ENCODE measurements at places on chromosomes 13 and 19.

- no peak for DNase-seq
Measured at GRCh38 chr13:97329331-97329730, 104.6 kb upstream of the RAP2A start.

- no peak for DNase-seq
Measured at GRCh38 chr13:79989217-79989661, 351.7 kb downstream of the SPRY2 start.

- no peak for DNase-seq
Measured at GRCh38 chr19:6012426-6013170, 34.7 kb upstream of the RANBP3 start.

DNA sequence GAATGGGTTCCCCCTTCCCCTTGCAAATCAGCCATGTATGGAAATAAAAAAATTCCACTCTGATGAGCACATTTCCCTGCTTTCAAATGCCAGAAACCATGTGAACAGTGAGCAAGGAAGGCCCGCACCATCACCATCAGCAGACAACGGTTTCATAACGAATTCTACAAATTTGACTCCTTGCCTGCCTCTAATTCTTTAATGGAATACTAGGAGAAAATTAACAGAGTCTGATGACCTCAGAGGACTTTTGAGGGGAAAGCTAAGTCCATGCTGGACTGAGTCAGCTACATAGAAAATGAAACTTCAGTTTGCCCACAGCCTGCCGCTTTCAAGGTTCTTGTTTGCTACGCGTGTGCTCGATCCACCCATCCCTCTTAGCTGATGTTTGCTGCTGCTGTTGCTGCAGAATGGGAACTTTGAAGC is 46.7 kb upstream of the KL start:
- DNase-seq = no peak

- no peak for DNase-seq
Measured at GRCh38 chr13:101703838-101704237, 251.4 kb downstream of the ITGBL1 start.

- DNase-seq = no peak
Measured at GRCh38 chr13:74730556-74731331, 596.5 kb upstream of the KLF12 start.

- peak; percentile 62 for DNase-seq
Measured at GRCh38 chr19:5445561-5446055, 9.6 kb upstream of the ZNRF4 start.

- no peak for DNase-seq
Measured at GRCh38 chr13:37594550-37594949, 4.0 kb downstream of the POSTN start.
